Glomerular endothelial cell (primary cell): ENCODE measurements at places on chromosomes 11 and 22. TPM values are rescaled to one million over a fixed set of nuclear protein-coding genes. Genes with fewer than 3 reads are reported as not detected.

Gene FGF19
- total RNA-seq, result not detected in 2 replicates

Gene MMP13
- not detected in 2 replicates for total RNA-seq

Gene MRPL17
- 68.9 and 76.8 TPM in 2 replicates for total RNA-seq

Gene OR51F2
- total RNA-seq, result not detected in 2 replicates

GRCh38 chr22:37657590-37658132 is 862 bp upstream of the PDXP start:
- DNase-seq, result no peak

GRCh38 chr22:20459152-20459542 is 21.5 kb upstream of the SCARF2 start:
- DNase-seq, result no peak

DNA sequence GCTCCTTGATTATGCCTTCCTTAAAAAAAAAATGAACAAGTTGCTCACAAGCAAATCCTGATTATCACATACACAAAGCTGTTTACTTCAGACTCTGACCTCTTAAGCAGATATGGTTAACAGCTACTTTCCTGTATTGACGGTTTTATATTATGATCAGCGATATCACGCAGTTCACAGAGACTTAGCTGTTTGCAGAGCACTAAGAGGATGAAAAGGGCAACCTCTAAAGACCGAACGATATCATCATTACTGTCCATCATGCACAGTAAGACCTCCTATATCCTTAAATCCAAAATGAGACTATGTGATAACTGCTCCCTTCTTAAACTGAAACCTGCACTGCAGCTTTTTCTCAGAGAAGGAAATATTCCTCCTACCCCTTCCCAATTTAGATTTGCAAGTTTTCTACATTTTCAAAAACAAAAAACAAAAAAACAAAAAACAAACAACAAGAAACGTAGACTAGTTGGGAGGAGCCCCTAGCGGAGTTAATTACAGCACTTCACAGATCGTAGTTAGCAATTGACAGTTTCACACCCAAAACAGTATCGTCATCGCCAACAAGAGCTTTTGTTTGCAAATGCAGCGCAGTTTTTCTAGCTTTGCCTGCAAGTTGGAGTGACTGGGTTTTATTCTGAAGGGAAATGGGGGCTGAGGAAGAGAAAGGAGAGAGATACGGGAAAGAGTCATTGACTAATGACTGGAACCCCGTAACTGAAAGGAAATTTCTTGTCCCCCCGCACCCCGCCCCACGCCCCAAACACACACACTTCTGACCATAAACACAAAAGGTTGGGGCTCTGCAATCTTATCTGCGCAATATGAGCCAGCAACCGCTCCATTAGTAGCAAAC is 1.2 kb downstream of the DDX6 start:
- no peak for DNase-seq

GRCh38 chr11:38138972-38139371 is 1540.9 kb upstream of the RAG2 start:
- no peak for DNase-seq

GRCh38 chr11:47152953-47153950 is 23.4 kb downstream of the ARFGAP2 start:
- peak; percentile 36 for DNase-seq

- no peak for DNase-seq
Observed at GRCh38 chr11:69135420-69136363, 20.0 kb upstream of the SMIM38 start.

DNA sequence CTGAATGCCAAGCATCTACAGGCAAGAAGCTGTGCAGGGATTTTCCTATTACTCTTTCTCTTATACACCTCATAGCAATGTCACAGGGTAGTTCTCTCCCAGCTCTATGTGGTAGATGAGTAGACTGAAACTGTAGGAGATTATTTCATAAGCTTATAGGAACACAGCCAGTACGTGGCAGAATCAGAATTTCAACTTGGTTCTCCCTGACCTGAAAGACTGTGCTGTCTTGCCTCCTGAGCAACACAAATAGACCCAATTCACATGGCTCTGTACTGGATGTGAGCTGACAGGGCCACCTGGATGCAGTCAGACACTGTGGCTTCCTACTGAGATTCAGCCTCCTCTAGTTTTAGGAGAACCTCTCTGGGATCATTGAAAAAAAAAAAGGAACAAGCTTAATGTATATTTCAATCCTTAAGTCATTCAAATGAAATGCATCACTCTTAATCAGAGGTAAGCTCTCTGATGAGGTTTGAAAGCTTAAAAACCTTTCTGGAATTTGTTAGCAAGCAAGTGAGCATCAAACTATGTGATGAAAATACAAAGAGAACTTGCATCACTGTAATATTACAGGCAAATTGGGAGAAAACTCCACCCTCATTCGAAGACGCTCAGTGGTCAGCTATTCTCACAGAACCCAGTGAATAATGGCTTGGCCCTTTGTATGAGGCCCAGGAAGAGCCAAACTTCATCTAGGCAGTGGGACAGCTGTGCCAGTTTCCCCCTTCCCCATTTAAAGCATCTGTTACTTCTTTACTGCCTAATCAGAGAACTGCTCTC is 1039.3 kb downstream of the NTM start:
- no peak for DNase-seq

DNA sequence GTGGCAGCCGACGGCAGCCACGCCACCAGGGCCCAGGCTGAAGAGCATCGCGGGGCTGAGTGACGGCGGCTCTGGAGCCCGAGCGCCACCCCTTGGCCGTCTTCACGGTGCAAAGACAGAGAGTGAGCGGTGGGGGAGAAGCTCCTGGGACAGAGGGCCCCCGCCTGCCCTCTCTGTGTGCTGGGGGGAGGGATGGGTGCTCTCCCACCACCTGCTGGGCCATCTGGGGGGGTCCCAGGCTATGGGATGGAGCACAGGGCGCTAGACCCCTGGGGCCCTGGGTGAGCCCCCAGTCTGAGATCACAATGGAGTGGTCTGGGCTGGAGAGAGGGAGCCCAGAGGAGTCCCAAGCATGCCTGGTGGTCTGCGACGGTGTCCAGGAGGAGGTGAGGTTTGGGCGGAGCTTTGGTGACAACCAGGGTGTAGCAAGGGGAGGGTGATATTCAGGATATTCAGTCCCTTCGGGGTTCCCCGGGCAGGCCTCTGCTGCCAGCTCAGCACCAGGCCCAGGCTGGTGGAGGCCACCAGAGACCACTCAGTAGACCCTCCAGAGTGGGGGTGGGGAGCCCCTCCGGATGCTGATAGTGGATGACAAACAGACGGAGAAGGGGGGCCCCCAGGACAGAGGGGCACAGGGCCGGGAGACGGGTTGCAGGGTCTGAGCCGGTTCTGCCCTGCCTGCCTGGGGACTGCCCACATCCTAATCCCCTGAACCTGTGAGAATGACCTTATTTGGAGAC is 78.1 kb upstream of the PRR5 start:
- no peak for DNase-seq

DNA sequence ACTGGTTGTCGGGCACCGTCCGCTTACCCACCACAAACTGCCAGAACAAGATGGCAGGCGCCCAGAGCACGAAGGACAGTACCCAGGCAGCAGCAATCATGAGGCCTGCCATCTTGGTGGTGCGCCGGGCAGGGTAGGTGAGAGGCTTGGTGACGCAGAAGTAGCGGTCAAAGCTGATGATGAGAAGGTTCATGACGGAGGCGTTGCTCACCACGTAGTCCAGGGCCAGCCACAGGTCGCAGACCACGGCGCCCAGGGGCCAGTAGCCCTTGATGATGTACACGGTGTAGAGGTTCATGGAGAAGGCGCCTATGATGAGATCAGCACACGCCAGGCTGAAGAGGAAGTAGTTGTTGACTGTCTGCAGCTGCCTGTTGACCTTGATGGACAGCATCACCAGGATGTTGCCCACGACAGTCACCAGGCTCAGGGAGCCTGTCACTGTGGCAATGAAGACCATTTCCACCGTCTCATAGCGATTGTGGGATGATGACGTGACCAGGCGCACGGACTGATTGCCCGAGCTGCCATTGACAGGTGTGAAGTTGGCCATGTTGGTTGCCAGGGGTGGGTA is 4.6 kb downstream of the MDK start:
- no peak for DNase-seq

DNA sequence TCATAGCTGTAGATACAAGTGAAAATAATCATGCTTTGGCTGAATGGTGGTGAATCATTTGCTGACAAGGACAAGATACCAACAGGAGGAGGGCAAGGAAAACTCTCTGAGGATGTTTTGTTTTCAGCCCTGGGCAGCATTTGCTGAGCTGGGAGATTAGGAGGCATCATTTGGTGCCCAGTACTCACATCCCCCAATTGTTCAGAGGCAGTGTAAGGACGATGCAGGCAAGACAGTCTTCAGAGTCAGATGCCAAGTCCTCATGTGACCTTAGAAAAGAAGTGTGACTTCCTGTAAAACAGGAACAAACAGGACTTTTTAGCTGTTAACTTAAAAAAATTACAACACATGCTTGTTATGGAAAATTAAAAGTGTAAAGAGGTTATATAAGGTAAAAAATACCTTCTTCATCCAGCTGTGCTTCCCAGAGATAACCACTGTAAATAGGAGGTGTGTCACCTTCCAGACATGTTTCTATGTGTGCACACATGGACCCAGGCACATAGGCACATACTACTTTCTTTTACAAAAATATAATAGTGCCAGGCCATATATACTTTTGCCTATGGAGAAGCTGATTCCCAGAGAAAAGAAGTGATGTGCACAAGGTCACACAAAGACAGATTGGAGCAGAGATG is 18.0 kb downstream of the CNTF start:
- DNase-seq, result no peak

- DNase-seq, result no peak
Observed at GRCh38 chr22:19016081-19016766, 80.1 kb upstream of the PRODH start.

- DNase-seq, result no peak
Observed at GRCh38 chr11:131934006-131934405, 563.6 kb downstream of the NTM start.
